A549 treated with Mapracorat at 1 μM for 4 hours (cell line): ENCODE measurements at places on chromosomes 6 and 20. TPM values are rescaled to one million over a fixed set of nuclear protein-coding genes. Genes with fewer than 3 reads are reported as not detected.

Gene BPIFB3
- not detected in 5 replicates for total RNA-seq

Gene TRAM2
- 29.7 to 36.7 TPM (median 34.3 TPM) in 5 replicates for total RNA-seq

Gene SIRPD
- not detected in 5 replicates for total RNA-seq

Gene CNBD2
- total RNA-seq = 5.6 to 6.9 TPM (median 6.8 TPM) in 5 replicates

Gene RPS6KA2
- 0.06 to 0.33 TPM (median 0.26 TPM) in 5 replicates for total RNA-seq

Gene TMEM74B
- 3.0 to 5.0 TPM (median 4.7 TPM) in 5 replicates for total RNA-seq

Gene OR2H1
- total RNA-seq = not detected in 5 replicates

Gene COL19A1
- total RNA-seq = not detected in 5 replicates

Gene HLA-B
- 22.1 to 33.1 TPM (median 23.8 TPM) in 5 replicates for total RNA-seq

Gene ZNF391
- total RNA-seq = 0.13 to 0.35 TPM (median 0.24 TPM) in 5 replicates

Gene EEF1E1
- total RNA-seq = 51.6 to 93.7 TPM (median 57.6 TPM) in 5 replicates
